ENCODE measurements at places on chromosomes 12 and 14.

GRCh38 chr12:29374012-29374411 lies 7.0 kb downstream of the ERGIC2 start:
- no peak for DNase-seq

DNA sequence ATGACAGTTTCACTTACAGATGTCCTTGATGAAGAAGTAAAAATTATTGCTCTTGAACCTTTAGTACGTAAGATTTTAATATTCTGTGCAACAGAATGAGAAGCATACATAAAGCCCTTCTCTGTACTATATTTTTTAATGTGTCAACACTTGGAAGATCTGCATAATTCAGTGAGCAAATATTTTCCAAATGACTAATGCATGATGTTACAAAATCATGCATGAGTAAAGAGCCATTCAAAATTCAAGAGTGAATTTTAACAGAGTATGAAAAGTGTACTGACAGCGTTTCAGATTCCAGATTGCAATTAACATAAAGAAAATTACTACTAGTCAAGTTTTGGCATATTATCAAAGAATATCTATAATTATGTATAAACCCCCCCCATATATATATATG lies 101.4 kb upstream of the BBS10 start:
- DNase-seq: no peak

GRCh38 chr12:32983968-32984367 lies 87.4 kb upstream of the PKP2 start:
- no peak for DNase-seq

- no peak for DNase-seq
Measured at GRCh38 chr14:37172936-37173614, 669 bp upstream of the SLC25A21 start.

DNA sequence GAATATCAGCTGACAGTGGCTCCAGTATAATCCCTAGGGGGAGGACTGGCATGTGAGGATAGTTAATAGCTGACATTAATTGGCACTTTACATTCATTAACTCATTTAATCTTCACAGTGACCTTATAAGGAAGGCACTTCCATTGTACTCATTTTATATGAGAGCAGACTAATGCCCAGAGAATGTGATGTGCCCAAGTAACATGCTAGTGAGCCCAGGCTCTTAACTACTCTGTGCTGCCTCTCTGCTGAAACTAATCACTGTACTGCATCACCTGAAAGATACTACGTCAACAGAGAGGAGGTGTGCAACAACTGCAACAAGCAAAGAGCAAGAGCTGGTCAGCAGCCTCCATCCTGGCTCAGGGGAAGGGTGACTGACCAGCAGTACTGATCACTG lies 40.1 kb downstream of the GALNT4 start:
- no peak for DNase-seq

DNA sequence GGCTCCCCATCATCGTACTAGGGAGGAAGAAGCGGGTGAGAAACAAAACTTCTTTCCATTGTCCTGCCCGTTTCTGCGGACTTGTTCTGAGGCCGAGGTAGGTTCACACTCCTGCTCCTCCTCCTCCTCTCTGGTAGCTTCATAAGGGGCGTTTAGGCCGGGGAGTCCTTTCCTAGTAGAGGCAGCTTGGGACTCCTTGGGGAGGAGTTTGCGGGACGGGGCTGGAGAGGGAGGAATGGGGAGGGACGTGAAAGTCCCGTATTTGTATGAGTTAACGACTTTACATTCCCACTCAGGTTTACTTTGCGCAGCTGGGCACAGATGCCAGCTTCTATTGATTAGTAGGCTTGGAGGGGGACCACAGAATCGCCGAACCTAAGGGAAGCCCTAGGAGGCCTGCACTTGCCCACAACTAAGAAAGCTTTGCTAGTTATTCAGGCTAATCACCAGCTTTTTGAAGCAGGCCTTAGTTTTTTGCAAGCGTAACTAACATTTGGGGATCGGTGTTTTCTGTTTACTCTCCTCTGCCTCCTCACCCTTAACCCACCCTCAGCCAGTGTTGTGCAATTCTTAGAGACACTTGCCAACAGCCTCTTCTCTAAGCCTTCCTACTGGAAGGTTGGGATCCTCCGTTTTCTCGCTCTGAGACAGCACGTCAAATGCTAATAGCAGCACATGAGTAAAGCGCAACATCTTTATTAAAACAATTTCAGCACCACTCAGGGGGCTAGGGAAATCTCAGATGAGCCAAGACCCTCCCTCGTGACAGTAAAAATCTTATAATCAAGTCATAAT lies 499 bp downstream of the RNASE4 start:
- DNase-seq: no peak

DNA sequence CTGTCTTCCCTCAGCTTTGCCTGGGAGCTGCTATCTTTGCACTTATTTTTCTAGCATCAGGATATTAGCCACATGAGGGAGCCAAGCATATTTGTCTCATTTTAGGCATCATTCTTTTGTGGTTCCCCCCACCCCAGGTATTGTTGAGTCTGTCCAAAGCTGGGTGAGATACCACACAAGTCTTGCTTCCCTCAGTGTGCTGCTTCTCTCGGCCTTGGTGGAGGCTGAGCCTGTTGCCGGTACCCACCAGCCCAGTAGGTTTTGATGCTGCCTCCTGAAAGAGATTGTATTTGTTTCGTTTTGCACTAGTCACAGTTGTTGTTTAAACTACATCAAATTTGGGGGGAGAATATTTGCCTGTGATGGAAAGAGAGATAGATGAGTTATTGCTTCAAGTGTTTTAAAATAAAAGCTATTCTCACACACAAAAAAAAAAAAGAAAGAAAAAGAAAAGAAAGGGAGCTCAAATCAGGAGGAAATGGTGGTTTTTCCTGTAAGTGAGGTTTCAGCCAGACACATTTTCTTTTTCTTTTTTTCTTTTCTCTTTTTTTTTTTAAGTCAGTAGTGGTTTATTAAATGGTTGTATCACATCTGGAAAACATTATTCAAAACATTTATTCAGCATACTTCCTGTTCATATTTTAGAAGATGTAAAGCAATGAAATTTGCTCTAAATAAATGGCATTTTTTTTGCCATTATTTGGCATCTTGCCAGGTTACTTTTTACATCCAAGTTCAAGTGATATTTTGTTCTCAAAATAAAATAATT lies 58.5 kb downstream of the SLC4A8 start:
- DNase-seq: peak; percentile 70

GRCh38 chr14:22491683-22492621 lies 97.1 kb downstream of the DAD1 start:
- no peak for DNase-seq

DNA sequence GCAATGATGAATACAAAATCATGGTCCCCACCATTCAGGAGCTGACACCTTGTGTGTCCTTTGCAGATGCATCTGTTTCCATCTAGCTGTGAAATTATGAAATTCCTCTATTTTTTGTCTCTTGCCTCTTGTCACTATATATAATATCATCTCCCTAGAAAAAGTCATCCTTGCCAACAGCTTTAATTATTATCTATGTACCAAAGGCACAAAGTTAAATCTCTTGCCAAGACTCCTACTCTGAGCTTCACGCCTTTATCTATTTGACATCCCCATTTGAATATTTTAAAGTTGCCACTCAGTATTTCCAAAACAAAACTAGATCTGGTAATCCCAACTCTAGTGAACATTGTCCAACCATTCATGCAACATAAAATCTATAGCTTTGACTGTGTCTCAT lies 32.0 kb upstream of the PRB2 start:
- DNase-seq: no peak

GRCh38 chr12:101021442-101021841 lies 188.6 kb downstream of the SLC5A8 start:
- no peak for DNase-seq

- DNase-seq: no peak
Measured at GRCh38 chr12:58298803-58299202, 357.4 kb downstream of the ATP23 start.

DNA sequence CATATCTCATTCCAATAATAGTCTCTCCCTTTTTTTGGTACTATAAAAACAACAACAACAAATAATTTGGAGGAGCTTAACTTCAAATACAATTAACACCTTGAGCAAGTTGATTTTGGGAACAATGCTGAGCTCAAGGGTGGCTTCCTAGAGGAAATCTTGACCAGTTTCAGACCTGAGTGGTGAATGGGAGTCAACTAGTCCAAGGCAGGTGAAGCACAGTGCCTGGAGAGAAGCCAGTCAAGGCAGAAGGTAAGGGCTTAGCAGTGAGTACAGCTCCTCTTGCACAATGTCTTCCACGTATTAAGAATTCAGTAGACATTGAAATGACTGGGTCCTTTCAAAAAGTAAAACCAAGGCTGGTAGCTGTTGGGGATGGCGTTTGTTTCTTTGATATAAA lies 444.8 kb downstream of the ATP23 start:
- no peak for DNase-seq

- DNase-seq: peak; percentile 73
Measured at GRCh38 chr12:116861320-116861719, 19.9 kb downstream of the HRK start.

GRCh38 chr14:69459122-69459521 lies 25.4 kb upstream of the PLEKHD1 start:
- no peak for DNase-seq

GRCh38 chr14:72758993-72759392 lies 134.9 kb downstream of the DPF3 start:
- DNase-seq: no peak

GRCh38 chr12:108683906-108684556 lies 47.3 kb downstream of the CORO1C start:
- no peak for DNase-seq

- DNase-seq: no peak
Measured at GRCh38 chr12:31015215-31015614, 58.4 kb upstream of the DDX11 start.

GRCh38 chr14:26526137-26526536 lies 71.7 kb downstream of the NOVA1 start:
- no peak for DNase-seq

- DNase-seq: no peak
Measured at GRCh38 chr12:118880720-118881493, 100.4 kb upstream of the SRRM4 start.

DNA sequence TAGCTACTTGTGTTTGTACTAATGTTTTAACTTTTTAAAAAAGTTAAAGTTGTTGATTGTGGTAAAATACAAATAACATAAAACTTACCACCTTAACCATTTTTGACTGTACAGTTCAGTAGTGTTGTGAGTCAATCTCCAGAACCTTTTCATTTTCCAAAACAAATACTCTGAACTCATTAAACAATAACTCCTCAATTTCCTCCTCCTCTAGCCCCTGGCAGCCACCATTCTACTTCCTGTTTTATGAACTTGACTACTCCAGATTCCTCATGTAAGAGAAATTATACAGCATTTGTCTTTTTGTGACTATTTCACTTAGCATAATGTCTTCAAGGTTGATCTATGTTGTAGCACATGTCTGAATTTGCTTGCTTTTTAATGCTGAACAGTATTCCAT lies 299.1 kb upstream of the AMIGO2 start:
- no peak for DNase-seq

DNA sequence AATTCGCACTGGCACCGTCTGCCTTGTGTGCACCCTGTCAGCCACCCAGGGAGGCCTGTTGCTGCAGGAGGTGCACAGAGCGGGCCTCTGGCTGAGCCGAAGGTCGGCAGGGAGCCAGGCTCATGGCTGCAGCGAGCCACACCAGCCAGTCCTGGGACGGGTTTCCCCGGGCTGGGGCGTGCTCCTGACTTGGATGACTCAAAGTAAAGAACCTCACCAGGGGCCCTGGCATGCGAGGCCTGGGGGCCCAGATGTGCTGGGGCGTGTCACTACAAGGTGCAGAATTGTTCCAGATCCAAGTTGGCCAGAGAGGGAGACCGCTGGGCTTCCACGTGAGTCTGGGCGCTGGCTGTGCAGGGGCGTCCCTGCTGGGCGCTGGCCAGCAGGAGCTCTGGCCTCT lies 34.5 kb downstream of the FBRSL1 start:
- DNase-seq: no peak

DNA sequence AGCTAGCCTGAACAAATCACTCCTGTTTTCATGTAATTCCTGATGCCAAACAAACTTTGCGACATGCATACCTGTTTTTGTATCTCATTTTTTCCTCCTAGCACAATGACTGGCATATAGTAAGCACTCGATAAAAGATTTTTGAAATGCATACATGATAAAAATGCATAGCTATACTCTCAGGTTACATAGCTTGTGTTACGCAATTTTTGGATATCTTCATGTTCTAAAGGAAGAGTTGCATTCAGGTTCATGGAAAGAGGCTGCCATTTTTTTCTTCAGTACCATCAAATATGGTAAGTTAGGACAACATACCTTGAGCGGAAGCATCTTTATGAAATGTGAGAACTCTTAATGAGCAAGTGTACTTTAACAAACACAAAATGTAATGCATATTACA lies 284.8 kb upstream of the DIO2 start:
- DNase-seq: no peak

- DNase-seq: no peak
Measured at GRCh38 chr12:25020621-25021243, 71.8 kb upstream of the BCAT1 start.

- DNase-seq: no peak
Measured at GRCh38 chr12:115802767-115803166, 474.7 kb downstream of the MED13L start.

GRCh38 chr12:116370886-116371580 lies 93.5 kb upstream of the MED13L start:
- DNase-seq: no peak

GRCh38 chr12:49130151-49131050 lies 794 bp downstream of the TUBA1B start:
- peak; percentile 93 for DNase-seq

DNA sequence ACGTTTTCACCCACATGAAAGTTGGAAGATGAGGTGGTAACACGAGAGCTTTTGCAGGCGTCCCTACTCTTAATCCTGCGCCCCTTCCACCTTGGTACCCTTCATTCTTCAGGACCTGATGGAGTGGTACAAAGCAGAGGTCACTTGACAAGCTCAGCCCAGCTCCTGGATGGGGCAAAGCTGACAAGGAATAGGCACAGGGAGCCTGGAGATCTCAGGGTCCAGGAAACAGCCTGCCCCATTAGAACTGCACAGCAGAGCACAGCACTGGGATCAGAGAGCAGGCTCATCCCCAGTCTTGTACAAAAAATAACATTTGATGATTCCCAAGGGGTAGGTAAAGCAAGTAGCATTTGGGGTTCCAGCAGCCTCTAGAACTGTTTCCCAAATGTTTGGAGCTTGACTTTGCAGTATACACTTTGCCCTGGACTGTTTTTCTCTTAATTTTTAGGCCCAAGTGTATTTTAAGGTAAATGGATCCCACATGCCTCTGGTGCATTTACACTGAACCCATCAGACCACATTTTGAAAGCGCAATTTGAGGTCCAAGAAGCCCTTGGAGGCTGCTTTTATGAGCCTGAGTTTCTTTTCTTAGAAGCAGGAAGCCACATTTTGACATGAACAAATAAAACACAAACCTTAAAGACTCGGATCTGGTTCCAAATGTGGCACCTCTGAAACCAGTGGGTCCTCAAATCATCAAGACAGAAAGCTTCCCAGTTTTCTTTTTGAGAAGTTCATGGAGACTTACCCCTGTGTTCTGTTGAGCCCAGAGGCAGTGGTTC lies 633 bp downstream of the TC2N start:
- peak; percentile 43 for DNase-seq

Measured in activated naive CD4-positive, alpha-beta T cell treated with anti-CD3 and anti-CD28 coated beads, Interleukin-2, amount 10 ng/mL, durations not matched to agents 7 days and 5 days (primary cell).